ENCODE measurements at places on chromosomes 2 and 18.

DNA sequence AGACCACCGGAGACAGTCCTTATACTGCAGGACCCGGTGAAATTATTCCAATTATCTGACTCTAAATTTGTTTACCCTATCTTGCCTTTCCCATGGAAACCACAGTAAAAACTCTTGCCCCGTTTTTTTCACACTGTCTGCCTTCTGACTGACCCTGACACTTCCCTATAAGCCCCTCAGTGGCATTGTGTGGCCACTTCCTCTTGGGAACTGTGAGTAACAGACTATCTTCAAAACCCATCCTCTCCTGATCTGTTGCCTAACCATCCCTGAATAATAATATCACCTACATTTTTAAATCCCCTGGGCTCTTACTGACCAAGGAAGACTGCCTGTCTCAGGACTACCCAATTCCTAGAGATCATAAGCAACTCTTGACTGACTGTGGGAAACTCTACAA lies 42.6 kb upstream of the RNF152 start:
- DNase-seq = no peak

DNA sequence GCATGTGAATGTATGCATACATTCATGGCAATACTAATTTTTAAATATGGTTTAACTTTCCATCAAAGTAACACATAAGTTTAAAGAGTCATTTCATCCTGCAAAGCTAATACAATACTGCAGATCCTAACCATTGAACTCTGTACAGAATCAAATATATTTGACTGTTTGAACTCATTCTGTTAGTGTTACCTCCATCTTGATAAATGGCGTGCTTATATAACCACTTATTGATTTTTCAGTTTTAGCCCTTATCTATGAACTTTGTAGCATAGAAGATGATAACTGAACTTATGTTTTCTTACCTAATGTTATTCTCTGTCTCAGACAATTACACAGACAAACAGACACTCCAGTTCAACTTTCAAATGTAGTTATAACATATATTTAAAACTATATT lies 731.0 kb upstream of the LRATD1 start:
- DNase-seq = no peak

- DNase-seq = no peak
Measured at GRCh38 chr2:104851291-104852089, 2.4 kb upstream of the POU3F3 start.

DNA sequence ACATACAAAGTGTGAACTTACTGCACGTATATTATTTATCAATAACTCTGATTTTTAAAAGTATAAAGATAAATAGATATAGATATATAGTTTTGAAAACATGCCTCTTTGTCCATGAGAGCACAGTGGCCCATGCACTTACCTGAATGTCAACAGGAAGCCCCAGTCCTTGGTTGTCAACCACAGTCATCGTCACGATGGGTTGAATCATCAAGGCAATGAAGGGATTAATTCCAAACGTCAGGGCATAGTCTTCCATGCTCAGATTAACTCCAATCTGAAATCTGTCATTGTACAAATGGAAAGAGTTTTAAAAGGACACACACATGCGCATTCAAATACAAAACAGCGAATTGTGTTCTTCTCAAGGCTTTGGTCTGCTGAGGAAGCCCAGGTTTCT lies 15.5 kb downstream of the SCYGR4 start:
- no peak for DNase-seq

Data from GM19239 (cell line).